NCI-H2227 treated with DMSO at 0.1 percent for 48 hours (cell line): ENCODE measurements at places on chromosomes 11 and 22.

DNA sequence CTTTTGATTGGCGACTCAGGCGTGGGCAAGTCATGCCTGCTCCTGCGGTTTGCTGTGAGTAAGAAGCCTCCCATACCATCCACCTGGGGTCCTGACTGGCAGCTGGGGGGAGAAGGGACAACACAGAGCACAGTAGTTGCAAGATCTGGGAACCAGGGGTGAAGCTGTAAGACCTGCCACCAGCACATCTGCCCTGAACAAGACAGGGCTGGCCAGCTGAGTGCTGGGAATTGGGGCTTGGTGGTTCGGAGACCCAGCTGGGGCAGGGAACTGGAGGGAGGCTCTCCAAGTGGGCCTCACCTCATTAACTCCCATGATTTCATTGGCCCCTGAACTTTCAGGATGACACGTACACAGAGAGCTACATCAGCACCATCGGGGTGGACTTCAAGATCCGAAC, 3.4 kb downstream of the RAB1B start:
- no peak for DNase-seq

DNA sequence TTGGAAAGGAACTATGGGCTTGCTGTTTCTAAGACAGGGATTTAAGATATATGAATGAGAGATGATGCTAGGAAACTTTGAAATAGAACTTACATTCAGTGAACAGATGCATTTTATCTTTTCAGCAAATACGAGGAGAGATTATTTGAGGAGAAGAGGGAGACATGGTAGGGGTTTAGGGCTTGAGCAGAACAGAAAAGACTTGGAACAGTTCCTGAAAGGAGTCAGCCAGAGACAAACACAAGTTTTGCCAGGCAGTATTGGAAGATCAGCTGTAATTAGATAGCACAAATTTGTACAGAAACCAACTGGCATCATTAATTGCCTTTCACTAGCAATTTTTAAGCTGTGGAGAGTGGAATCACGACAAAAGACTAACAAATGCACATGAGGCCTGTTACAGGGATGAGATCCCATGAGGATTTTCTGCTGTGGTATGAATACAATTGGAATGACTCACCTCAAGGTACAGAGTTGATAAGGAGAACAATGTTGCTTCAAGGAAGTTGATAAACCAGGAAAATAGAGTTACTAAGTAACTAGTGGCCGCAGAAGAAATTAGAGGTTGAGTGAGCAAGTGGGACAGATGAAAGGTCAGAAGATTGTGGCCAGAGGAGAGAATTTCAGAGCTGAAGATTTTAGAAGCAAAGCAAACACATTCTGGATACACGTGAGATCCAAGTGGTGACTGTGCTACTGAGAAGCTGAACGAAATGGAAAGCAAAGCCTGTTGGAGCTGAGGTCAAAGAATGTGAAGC, 67.9 kb downstream of the CYB5R2 start:
- DNase-seq: no peak

DNA sequence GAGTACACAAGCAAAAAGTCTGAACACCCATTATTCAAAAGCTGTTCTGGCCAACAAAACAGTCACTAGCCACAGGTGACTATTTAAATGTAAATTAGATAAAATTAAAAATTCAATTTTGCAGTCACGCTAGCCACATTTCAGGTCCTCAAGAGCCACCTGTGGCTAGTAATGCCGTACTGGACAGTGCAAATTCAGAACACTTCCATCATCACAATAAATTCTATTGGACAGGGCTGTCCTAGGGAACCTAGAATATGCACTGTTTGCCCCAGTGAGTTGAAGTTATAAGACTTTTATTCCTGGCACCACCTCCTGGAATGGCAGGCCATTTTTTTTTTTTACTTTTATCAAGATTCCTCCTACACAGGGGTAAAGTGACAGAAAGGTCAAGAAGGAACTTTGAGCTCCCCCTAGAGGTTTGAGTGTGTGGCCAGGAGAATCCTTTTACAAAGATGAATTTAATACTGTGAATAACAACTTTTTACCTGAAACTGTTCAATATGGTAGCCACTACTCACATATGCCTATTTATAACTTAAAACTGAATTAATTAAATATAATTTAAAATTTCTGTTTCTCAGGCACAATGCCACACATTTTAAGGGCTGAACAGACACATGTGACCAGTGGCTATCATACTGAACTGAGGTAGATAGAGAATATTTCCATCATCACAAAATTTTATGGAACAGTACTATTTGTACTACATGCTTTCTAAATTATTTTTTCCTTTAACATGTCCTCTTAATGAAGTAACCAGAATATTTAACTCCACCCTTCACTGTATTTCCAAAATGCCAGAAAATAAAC, 6.5 kb downstream of the MSANTD2 start:
- DNase-seq: no peak

DNA sequence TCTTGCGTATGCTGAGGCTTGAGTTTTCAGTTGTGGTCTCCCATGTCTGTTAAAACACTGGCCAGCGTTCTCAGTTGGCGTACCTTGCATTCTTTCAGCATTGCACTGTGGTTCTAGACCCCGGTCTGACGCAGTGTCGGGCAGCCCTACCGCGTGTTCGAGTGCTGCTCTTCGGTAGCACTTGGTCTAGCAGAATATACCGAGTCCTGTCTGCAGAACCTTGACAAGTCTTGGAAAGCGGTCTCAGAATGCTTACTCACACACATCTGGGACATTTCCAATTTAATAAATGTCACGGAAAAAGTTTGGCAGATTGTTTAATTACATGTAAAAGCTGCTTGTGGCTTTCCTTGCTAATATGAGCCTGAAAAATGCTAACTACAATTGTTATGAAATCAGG, 32.6 kb downstream of the PPFIA1 start:
- DNase-seq: no peak

DNA sequence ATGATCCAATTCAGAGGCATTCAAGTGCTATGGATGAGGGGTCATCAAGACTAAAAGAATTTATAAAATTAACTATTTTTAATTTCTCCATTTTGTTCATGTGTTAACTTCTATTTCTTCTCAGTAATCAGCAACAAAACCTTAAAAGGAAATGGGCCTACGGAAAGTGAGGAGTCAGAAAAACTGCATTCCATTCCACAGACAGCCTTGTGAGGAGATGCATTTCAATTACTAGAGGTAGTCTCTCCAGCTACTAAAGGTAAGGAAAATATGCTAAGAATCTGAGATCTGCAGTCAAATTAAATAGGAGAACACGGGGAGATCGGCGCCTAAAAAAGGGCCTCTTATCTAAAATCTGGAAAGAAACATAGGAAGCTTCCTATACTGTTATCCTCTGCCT, 661.7 kb downstream of the DLG2 start:
- no peak for DNase-seq

- no peak for DNase-seq
Observed at GRCh38 chr22:23121424-23121823, 20.4 kb downstream of the RSPH14 start.

- DNase-seq: no peak
Observed at GRCh38 chr11:2655016-2655719, 44.6 kb downstream of the KCNQ1OT1 start.

DNA sequence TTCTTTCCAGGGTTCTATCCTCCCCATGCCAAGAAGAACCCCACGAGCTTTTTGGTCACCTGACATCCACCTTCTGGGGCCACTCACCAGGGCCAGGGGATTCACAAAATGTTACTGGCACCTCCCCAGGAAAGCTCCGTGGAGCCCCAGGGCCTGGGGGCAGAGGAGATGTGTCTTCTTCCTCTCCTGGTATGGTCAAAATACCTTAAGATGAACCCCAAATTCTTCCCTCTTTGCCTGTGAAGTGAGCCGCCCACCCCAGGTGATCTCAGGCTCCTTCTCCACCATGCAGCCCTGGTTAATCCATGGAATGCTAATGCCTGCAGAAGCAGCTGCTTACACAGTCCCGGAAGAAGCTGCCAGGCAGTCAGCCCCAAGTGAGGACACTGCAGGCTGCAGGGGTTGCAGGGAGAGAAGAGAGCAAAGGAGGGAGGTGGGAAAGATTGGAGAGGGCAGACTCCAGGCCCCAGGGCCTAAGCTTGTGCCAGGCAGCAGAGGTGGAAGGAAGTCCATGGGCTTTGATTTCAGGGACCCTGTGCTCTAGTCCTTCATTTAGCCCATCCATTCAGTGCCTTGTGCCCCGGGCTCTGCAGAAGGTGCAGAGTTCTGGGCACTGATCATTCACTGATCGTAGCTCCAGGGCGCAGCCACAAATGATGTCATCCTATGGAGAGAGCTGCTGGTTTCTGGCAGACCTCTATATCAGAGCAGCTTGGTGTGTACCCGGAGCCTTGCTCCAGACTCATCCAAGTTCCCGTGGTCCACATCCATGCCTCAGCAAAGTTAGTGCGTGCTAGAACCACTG, 127.9 kb upstream of the NECTIN1 start:
- DNase-seq: no peak

DNA sequence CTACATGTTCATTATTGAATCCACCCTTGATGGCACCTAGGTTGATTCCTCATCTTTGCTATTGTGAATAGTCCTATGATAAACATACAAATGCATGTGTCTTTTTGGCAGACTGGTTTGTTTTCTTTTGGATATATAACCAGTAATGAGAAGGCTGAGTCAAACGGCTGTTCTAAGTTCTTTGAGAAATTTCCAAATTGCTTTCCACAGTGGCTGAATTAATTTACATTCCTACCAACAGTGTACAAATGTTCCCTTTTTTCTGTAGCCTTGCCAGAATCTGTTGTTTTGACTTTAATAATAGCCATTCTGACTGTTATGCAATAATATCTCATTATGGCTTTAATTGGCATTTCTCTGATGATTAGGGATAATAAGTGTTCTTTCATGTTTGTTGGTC, 184.9 kb downstream of the CASP12 start:
- no peak for DNase-seq

GRCh38 chr22:37933711-37934376, 19.6 kb downstream of the C22orf23 start:
- peak; percentile 35 for DNase-seq

- no peak for DNase-seq
Observed at GRCh38 chr22:44548981-44549380, 50.9 kb upstream of the RTL6 start.

DNA sequence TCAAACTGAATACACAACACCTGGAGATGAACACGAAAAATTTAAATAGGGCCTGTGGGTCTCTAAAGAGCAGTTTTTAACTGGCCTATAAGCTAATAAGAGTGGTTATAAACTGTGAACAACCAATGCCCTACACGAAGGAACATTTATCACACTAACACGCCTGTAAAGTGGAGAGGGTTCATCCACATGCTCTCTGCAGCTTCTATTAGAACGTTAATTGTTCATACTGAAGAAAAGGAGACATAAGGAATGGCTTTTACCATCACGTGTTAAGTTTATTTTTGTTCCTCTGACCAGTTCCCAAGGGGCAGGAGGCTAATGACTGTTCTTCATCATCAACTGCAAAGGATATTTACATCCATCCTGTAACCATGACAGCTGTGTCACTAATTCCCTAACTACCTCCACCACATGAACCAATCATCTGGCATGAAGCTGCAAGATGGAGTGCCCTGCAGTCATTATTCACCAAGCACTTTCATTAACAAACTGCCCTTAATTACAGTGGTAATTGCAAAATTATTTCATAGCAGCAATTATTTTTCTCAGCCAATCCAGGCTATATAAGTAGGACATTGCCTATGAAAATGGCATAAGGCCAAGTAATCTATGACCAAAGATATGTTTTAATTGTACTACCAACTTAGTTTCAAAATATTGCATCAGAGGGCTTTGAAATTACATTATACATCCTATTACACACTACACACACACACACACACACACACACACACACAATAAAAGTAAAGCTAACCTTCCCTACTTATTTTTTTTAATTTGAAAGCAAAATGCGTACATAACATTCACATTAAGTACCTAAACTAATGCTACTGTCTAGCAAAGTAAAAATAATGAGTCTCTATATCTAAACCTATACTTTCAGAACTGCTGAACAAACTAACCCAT, 186.7 kb downstream of the CADM1 start:
- no peak for DNase-seq

DNA sequence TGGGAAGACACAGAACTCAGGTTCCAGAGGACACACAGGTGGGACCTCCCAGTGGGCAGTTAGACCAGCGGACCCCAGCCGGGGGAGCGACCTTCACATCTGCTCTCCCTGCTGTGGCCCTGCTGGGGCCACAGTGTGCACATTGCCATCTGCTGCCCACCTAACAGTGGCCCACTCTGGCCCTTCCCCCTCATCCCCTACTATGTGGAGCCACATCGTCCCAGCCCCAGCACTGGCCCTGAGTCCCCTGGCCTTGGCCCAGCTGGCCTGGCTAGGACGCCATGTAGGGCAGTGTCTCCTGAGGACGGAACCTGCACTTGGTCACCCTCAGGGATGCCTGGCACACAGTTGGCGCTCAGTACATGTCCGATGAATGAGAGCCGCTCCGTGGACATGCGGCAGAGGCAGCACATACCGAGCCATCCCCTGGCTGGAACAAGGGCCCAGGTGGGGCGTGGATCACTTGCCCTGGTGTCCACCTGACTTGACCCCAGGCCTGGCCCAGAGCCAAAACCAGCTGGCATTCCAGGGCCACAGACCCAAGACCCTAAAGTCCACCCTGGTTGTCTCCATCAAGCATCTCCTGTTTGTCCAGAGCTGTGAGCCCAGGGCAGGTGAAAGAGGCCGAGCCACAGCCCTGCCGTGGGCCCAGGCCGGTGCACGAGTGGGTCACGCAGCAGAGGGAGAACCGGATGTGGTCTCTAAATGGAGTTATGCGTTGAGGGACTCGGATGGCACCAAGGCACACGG, 93.1 kb upstream of the FGF3 start:
- no peak for DNase-seq

- DNase-seq: no peak
Observed at GRCh38 chr11:94455861-94456260, 37.8 kb downstream of the MRE11 start.

GRCh38 chr11:27861706-27862430, 161.6 kb upstream of the BDNF start:
- DNase-seq: no peak

- DNase-seq: no peak
Observed at GRCh38 chr11:3964056-3964455, 108.6 kb downstream of the STIM1 start.

DNA sequence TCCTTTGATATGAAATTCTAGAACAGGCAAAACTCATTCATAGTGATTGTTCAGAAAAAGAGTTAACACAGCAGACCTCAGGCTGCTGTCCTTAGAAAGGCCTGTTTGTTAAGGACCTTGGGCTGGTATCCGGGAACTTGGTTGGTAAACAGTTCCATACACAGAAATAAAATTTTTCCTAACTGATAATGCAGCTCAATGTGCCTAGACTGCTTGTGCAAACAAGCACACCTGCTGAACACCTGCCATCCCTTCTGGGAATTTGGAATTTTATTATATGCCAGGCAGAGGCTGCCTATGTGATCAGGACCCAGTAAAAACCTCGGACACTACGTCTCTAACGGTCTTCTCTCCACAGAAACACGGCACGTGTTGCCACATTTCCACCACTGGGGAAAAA, 11.5 kb downstream of the THAP12 start:
- DNase-seq: no peak

DNA sequence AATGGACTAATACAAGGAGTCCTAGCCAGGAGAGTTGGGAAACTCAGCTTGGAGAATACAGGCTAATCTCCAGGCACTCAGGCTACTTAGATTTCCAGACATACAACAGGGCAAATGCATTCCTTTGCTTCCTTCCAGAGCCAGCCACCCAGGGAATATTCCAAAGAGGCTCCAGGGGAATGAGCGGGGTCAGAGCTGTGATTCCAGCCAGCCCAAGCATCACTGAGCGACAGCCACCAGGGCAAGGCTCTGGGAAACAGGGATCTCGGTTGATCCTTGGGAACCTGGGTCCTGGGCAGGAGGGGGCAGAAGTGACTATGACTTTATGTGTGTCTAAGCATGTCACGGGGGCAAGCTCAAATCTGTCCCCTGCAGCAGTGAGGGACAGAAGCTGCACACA, 112.3 kb upstream of the LMO1 start:
- DNase-seq: no peak
